ENCODE measurements at places on chromosomes 2 and 18. TPM values are rescaled to one million over a fixed set of nuclear protein-coding genes. Genes with fewer than 3 reads are reported as not detected.

ABCG5 gene
- not detected for total RNA-seq

DNA sequence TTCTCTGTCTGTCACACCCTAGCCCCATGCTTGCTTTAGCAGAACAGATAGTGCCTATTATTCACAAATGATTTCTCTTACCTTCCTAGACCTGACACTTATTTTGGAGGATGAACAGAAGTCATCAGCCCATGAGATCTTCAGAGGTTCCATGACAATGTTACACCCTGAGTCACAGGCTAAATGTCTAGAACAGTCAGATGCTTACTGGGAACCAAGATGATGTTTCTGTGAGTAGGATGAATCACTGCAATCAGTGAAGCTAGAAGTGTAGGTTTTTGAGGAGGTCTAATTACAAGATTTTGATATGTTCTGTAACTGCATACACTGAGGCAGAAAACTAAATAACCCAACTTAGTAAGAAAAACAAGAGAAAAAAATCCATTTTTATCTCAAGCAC, 123.0 kb upstream of the THUMPD2 start:
- DNase-seq, result no peak

SALL3 gene
- total RNA-seq, result 0.08 TPM

GRCh38 chr2:47334356-47335136, 68.4 kb upstream of the MSH2 start:
- no peak for DNase-seq

CD8B2 gene
- total RNA-seq, result not detected

- DNase-seq, result no peak
Measured at GRCh38 chr2:45891719-45892424, 240.4 kb downstream of the PRKCE start.
